CD4-positive, CD25-positive, alpha-beta regulatory T cell (primary cell): ENCODE measurements at places on chromosomes 4 and X. TPM values are rescaled to one million over a fixed set of nuclear protein-coding genes. Genes with fewer than 3 reads are reported as not detected.

Gene TMPRSS11B
- not detected for total RNA-seq

Gene APLN
- total RNA-seq: not detected

Gene IL21
- total RNA-seq: 0.20 TPM

Gene FGFBP1
- not detected for total RNA-seq

Gene ARR3
- total RNA-seq: not detected

Gene FRMD7
- total RNA-seq: not detected

Gene FAM9B
- total RNA-seq: not detected

Gene SPACA5
- total RNA-seq: not detected

Gene CNGA2
- total RNA-seq: not detected

Gene TRIM2
- 3.8 TPM for total RNA-seq

Gene FTSJ1
- total RNA-seq: 64.5 TPM

Gene SAGE1
- total RNA-seq: not detected

Gene BRS3
- total RNA-seq: not detected

Gene CENPVL1
- not detected for total RNA-seq

Gene ANOS1
- total RNA-seq: not detected

Gene PHEX
- total RNA-seq: 1.0 TPM

Gene CEP44
- 32.2 TPM for total RNA-seq
